ENCODE measurements at places on chromosomes 6 and 20.
A peak's percentile ranks its signal among the peaks of the same experiment; 100 is the strongest.

GRCh38 chr6:73340048-73340447 is 14.0 kb downstream of the DPPA5 start:
- no peak for DNase-seq

DNA sequence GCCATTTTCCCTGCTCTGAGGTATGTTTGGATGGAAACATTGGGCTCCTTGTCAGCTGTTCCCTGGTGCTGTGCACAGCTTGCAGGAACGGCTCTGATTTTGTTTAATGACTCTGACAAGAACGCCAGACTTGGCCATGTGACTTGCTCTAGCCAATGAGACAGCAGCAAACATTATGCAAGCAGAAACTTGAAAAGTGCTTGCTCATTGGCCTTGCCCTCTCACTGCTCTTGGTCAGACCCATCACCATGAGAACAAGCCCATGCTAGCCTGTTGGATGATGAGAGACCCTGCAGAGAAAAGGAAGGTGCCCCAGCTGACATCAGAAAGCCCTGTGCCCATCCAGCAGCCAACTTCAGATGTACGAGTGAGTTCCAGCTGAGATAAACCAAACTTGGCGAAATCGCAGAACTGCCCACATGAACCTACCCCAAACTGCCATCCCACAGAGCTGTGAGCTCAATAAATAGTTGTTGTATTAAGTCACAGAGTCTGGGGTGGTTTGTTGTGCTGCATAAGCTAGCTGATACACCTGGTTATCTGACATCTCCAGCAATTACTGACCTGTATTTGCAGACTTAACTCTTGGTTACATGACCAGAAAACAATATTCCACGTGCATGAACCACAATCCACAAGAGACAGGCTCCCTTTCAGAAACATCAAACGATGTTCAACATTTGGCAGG is 96.9 kb downstream of the JPH2 start:
- no peak for DNase-seq

- no peak for DNase-seq
These were observed 60.8 kb downstream of the NPEPL1 start for GRCh38 chr20:58753267-58753921.

GRCh38 chr6:57158658-57159057 is 13.5 kb upstream of the BAG2 start:
- DNase-seq: no peak

DNA sequence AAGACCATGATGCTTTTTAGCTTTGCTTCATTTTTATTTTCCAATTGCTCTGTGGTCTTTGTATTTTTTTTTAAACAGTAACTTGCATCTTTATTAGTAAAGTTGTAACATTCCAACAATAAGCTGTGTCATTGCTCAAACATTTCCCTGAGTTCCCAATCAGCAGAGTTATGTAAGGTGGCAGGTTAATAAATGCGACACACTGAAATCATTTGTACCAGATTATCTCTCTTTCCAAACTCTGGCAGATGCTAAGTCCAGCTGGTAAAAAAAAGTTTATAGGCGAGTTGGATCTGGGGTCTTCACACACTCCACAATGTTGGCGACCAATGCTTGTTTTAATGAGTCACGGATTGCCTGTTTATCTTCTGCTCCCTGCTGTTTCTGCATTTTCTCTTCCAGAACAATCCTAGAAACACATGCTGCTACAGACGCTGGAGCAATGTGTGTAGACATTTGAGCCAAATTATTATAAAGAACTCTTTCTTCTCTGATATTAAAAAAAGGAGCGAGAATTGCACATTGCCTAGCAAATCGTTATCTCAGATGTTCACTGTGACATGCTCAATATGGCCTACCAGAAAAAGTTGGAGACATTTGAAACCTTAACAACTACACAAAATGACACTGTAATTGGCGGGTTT is 113.6 kb upstream of the IFNGR1 start:
- DNase-seq: no peak

DNA sequence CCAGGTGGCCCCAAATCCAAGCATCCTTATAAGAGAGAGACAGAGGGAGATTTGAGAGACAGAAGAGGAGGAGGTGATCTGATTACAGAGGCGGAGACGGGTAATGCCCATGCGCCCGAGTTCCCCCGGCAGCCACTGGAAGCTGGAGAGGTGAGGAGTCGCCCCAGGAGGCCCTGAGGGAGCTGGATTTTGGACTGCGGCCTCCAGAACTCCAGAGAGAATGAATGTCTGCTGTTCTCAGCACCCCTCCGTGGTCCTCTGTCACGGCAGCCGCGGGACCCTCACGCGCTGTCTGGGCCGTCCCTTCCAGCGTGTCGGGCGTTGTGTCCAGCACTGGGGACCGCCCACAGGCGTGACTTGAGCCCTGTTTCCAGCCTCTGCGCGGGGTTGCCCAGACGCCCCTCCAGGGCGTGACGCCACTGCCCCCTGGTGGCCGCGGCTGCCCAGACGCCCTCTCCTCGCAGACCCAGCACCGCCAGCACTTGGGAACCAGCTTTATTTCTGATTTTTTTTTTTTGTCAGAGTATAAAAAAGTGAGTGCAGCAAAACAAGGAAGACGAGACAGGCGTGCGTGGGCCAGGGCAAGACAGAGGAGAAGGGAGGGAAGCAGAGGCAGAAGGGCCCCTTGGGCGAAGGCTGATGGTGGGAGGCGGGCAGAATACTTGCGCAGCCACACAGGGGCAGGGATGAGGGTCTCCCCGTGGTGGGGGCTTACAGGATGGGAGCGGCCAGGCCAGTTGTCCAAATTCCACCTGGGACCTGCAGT is 4.1 kb upstream of the ZNF512B start:
- peak; percentile 72 for DNase-seq

DNA sequence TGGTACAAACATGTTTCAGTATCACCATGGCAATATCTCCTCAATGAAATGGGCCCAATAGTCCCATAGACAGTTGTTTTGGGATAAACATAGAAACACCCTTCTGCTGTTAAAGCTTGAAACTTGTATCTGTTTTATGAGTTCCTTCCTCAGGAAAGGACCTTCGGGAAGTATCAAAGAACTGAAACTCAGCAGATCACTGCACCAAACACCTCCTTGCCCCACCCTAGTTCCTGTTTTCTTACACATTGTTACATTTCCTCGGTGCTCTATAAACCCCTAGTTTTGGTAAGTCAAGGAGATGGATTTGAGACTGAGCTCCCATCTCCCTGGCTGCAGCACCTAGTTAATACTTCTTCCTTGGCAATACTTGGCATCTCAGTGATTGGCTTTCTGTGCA is 73.8 kb upstream of the ECI2 start:
- no peak for DNase-seq

GRCh38 chr6:133809406-133809805 is 79.5 kb upstream of the TCF21 start:
- no peak for DNase-seq
